Peyer's patch (tissue), 4 donors: ENCODE measurements at places on chromosomes 11 and 22.

DNA sequence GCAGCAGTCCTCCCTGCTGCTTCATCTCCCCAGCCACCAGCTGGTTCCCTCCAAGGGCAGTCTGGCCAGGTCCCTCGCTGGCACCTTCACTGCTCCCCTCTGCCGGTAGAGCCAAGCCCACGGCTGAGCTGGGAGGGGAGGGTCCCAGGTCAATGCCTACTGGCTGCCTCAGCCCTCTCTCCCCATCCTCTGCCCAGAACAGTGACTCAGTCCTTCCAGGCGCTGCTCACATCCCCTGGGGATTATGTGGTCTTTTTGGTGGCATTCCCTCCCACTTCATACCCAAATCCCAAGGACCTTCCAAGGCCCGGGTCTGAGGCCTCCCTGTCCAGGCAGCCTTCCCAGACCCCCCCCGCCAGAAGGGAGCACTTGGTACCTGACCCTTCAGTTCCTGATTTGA, 44.9 kb downstream of the WNT7B start:
- DNase-seq, result no peak

DNA sequence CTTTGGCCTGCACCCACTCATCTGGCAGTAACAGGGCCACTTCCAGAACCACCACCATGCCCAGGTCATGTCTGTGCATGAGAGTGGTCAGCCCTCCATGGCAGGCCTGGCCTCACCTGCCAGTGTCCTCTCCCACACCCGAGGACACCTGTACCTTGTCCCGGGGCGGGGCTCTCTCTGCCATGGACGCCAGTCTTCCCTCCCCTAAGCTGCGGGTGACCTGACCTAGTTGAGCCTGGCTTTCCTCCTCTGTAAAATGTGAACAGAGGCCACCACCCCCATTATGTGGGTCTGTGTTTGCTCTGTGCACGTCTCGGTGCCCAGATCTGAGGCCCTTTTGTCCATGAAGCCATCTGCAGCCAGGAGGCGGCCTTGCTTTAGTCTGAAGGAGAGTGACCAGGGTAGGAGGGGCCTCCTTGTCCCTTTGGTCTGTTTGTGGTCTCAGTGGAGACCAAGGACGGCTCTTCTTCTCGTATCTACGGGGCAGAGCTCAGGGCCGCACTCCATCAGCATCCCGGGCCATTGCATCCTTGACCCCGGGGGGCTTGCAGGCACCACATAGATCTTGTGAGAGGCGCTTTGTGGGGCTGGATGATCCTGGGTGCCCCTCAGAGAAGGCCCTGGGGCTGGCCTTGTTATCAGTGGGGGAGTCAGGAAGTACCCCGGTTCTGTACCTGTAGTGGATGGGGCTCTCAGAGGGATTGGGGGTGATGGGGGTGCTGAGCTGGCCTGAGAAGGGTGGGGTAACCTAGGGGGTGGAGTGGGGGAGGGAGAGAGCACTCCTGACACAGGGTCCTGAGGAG, 121.6 kb downstream of the KCNQ1 start:
- DNase-seq, result peak; percentile 84

GRCh38 chr11:76285397-76286104, 79.2 kb upstream of the WNT11 start:
- no peak for DNase-seq

GRCh38 chr11:105719073-105719822, 109.4 kb downstream of the GRIA4 start:
- no peak for DNase-seq

DNA sequence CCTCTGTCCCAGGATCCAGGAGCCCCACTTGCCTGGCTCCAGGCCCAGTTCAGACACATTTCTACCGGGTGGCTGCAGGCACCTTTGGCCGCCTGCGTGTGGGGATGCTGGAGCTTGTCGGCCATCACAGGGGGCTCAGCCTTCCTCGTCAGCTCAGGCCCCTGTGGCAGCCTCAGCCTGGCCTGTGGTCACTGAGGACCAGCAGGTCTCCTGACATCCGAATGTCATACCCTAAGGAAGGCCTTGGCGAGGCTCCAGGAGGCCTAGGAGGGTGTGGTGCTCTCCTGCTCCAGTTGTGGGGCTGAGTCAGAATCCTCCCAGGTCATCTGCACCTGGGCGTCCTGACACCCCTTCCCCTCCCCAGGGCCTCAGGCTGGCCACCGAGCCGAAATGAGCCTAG, 14.9 kb upstream of the SOX10 start:
- DNase-seq, result no peak

- DNase-seq, result no peak
Measured at GRCh38 chr11:39462506-39462905, 1996.9 kb downstream of the LRRC4C start.

- DNase-seq, result no peak
Measured at GRCh38 chr11:17762309-17762974, 27.9 kb downstream of the KCNC1 start.

DNA sequence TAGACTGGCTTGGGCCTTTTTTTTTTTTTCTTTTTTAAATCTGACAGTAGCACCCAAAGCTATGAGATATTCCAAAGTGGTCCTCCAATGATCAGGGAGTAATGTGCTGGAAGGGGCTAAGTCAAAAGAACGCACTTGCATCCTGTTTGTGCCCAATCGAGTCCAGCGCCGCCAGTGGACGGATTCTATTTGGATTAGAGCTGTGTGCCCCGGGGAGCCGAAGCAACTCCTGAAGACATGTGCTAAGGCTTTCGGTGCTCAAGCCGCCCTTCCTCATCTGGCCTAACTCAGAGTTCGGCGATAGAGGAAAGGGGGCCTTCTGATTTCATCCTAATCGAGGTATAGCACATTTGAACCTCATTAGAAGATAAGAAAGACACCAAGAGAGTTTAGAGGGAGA, 147.8 kb upstream of the NECTIN1 start:
- DNase-seq, result no peak

- no peak for DNase-seq
Measured at GRCh38 chr11:57109331-57109730, 72.4 kb upstream of the LRRC55 start.

DNA sequence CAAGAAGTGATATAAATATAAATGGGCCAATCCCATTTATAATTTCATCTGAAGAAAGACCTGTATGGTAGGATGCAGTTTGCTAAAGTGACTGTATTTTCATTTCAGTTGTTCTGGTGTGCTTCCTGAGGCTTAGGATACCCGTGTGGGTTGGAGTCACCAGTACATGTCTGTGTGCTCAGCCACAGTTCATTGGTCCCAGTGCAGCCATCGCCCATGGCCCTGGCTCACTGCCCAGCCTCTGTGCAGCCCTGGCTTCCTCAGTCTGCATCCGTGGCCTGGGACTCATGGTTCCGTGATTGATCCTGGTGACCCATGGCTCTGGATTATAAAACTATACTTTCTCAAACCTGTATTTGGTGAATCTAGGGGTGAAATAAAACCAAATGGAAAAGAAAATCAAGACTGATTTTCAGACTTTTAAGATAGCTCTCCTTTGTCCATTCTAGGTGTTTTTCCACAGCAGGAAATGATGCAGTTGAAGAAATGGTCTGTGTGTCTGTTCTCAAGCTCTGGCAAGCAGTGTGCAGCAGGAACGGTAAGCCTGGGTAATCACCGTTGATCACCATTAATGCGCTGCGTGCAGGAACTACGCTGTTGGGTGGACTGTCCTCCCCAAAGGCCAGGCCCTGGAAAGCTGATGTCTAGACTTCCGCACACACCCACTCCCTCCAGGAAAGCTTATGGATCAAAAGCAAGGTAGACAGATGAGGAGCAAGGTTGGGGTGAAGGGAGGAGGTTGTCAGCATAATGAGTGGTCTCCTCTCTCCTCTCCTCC, 27.2 kb downstream of the TTC12 start:
- DNase-seq, result no peak

GRCh38 chr11:11752679-11753078, 89.1 kb upstream of the USP47 start:
- DNase-seq, result no peak

DNA sequence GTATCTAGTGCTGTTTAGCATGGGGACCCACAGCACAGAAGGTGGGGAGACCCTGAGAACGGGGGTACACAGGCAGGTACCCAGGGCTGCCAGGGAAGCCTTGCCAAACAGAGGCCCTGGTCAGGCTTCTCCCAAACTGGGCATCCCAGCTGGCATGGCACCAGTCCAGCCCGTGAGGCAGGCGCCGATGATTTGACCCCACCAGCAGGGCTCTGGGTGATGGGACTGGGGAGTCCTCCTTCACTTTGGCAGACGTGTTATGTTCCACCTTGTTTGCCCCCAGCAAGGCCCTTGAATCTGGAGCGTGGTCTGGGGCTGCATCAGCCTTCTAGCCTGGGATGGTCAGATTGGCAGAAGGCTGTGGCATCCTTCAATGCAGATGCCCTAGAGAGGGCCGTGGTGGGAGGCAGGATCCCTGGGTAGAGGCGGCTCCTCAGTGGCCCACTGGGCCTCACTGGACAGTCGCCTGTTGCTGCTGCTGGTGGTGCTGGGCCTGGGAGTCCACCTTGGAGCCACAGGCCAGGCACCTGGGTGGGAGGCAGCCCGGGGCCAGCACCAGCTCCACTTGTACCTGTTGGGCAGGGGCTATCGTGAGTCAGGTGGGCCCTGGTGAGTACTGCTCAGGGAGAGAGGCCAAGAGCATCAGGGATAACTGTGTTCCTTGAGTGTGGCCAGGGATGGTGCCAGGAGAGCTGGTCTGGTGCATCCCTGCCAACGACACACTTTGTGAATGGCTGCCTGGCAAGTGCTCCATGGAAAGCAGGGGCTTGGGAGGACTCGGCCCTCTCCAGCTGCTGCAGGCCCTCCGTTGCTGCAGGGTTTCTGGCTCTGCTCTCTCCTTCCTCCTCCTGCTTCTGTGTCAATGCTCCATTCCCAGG, 3.3 kb downstream of the ADORA2A start:
- DNase-seq, result peak; percentile 46

DNA sequence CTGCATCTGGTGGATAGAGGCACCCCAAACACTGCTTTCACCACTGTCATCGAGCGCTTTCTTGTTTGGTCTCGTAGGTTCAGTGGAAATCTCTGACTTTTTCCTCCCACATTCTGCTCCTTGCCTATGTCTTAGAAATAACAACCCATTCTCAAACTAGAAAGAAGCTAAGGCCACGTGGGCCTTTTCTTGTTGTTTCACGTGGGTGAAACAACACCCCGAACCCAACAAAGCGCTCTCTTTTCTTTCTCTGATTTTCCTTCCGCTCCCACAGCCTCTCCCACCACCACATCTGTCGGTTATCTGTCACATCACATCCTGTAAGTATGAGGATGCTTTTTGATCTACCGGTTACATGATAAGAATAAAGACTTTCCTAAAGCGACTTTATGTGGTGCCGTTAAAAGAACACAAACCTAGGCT, 77.1 kb downstream of the LINC01488 start:
- DNase-seq, result no peak

- DNase-seq, result no peak
Measured at GRCh38 chr22:47398921-47399790, 636.7 kb downstream of the TBC1D22A start.

- peak; percentile 38 for DNase-seq
Measured at GRCh38 chr22:49158741-49159564, 668.7 kb downstream of the BRD1 start.

DNA sequence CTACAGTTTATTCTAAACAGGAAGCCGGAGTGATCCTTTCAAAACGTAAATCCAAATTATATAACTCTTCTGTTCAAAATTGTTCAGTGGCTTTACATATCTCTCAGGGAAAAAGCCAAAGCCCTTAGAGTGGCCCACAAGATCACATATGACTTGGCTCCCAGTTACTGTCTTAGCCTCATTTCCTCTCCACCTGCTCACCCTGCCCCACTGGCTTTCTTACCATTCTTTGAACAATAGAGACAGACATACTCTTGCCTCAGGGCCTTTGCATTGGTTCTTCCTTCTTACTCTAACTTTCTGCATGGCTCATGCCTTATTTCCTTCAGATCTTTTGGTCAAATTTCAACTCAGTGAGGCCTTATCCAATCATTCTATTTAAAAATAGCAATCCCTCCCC, 52.1 kb downstream of the STIM1 start:
- DNase-seq, result no peak

- no peak for DNase-seq
Measured at GRCh38 chr22:32555581-32555980, 81.0 kb downstream of the FBXO7 start.

DNA sequence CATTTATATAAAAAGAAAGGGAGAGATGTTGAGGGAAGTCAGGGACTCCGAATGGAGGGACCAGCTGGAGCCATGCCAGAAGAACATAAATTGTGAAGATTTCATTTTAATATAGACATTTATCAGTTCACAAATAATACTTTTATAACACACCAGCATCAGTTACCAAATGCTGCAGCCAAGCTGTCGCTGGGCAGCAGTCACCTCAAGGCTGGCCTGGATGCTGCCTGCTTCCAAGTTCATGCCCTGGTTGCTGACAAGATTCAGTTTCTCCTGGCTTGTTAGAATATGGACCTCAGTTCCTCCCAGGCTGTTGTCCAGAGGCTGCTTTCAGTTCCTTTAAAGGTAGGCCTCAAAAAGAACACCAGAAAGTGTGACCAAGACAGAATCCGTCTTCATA, 30.8 kb upstream of the ALDH3B2 start:
- no peak for DNase-seq

DNA sequence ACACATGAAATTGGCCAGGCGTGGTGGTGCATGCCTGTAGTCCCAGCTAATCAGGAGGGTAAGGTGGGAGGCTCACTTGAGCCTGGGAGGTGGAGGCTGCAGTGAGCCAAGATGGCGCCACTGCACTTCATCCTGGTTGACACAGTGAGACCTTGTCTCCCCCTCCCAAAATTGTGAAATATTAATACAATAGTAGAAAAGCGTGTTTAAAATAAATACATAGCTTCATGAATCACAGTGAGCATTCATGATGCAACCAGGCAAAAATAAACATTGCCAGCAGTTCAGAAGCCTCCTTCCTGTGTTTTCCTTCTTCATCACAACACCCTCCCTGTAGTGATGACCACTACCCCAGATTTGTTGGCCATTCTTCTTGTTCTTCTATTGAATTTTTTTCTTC, 4.3 kb upstream of the TEAD1 start:
- DNase-seq, result no peak

DNA sequence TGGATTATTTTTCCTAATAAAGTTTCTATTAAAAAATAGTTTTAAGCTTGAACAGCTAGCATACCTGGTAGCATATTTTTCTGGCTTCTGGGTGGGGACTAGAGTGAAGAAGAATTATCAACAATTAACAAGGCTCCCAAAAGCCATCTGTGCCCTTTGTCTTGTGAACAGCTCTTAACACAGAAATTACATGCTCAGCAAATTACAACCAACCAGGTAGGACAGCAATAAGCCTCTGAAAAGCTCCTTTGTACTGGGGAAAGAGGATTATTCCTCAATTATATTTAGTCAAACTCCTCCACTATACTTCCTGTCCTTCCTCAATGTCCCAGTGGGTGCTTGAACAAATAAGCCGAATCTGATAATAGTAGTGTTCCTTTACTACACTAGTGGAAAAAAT, 162.8 kb downstream of the RAB38 start:
- DNase-seq, result no peak

DNA sequence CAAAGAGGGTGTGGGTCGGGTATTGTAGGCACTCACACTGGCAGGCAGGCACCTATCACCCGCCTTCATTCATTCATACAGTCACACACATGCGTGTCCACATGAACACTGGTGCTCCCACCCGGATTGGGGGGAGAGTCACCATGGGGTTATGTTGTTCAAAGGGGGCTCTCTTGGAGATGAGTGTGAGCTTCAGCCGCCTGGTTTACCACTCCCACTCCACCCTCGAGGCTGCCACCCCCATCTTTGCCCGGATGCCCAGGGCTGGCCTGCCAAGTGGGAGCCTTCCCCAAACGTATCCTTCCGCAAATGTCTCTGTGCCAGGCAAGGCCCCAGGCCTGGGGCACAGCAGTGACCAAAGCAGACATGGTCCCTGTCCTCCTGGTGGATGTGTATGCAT, 22.6 kb downstream of the MRGPRD start:
- no peak for DNase-seq

GRCh38 chr11:24295360-24295759, 201.5 kb upstream of the LUZP2 start:
- no peak for DNase-seq
